ACHN (cell line): ENCODE measurements at places on chromosomes 4 and X.

GRCh38 chr4:113141901-113142346 lies 92.5 kb downstream of the ANK2 start:
- peak; percentile 15 for DNase-seq

GRCh38 chr4:8838961-8839431 lies 32.6 kb downstream of the HMX1 start:
- DNase-seq = no peak

DNA sequence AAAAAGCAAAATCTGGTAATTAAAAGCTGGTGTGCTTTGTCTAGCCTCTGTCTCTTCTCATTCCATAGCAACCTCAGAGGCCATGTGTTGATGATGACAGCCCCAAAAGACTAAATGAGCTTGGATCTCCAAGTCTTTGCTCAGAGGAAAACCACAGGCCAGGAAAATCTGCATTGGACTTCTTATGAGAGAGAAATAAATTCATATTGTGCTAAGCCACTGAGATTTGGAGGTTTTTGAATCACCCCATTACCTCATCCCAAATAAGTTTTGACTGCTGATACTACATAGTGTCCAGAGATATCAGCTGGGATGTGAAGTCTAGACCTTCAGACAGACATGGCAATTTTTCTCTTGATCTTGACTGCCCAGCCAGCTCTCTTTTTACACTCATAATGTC lies 178.6 kb upstream of the DIPK2B start:
- no peak for DNase-seq

GRCh38 chrX:22234380-22234779 lies 38.3 kb upstream of the CBLL2 start:
- no peak for DNase-seq

GRCh38 chrX:48914593-48915493 lies 3.4 kb upstream of the SLC35A2 start:
- DNase-seq = no peak

DNA sequence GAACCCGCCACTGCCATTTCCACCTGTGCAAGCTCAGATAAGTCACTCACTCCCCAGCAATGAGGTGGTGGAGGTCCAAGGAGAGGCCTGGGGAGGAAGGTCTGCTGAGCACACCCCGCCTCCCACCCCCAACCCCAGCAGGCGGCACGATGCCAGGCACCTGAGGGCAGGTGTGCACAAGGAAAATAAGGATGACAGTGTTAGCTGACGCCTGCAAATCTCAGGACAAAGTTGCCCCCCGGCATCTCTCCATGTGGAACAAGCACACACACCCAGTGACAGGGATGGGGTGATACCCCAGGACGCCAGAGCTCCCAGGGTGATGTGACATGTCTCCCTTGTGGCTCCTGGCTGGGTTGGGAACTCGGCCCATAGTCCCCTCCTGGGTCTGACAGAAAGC lies 9.9 kb downstream of the JAKMIP1 start:
- DNase-seq = no peak

- DNase-seq = no peak
Observed at GRCh38 chrX:13374364-13374763, 54.5 kb upstream of the ATXN3L start.

DNA sequence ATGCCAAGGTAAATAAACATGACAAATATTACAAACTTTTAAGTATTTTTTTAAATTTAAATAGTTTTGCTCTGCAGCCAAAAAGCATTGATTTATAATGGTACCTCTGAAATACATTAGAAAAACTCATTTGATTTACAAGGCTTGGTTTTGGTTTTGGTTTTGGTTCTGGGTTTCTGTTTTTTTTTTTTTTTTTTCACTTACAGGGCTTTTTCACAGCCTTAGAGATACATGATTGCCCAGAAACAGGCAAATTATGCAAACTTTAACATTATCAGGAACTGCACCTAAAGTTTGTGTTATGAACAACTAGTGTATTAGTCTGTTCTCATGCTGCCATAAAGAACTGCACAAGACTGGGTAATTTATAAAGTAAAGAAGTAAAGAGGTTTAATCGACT lies 196.4 kb upstream of the DDX53 start:
- no peak for DNase-seq

GRCh38 chr4:182917182-182918043 lies at the start of gene DCTD:
Gene DCTD (minus strand): TSS chr4:182917386. CDS start chr4:182915568, 1,818 bp downstream.
- DNase-seq = peak; percentile 72

GRCh38 chr4:79178760-79179159 lies 147.1 kb downstream of the NAA11 start:
- DNase-seq = no peak
